ENCODE measurements at places on chromosomes 1 and 21.

- no peak for DNase-seq
Observed at GRCh38 chr1:106344494-106344893, 712.0 kb upstream of the PRMT6 start.

DNA sequence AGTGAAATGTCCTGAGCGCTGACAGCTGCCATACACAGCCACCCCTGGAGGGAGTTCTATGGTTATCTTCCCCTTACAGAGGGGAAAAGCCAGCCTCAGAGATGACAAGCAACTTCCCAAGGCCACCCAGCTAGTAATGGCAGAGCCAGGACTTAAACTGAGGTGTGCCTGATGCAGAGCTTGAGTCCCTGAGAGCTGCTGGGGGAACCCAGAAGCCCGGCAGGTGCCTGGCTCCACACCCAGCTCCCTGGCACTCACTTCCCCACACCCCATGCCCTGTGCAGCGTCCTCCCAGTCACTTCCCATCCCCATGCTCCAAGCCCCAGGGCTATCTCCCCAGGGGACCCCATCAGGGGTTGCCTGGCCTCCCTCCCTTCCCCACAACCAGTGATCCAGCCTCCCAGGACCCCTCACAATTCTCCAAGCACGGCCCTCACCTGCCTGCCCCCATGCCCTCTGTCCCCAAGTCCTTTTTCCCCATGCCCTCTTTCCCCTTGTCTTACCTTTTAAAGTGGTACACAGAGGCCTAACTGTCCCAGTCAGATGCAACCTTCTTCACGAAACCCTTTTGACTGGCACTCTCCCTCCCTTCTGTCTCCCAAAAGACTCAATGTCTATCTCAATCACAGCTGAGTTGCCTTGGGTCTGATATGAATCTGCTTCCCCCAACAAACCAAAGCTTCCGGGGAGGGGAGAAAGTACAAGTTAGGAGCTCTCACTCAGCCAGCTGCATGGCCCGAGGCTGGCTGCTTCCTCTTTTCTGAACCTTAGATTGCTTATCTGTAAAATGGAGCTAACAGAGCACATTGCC is 39.8 kb upstream of the LRP8 start:
- DNase-seq = no peak

DNA sequence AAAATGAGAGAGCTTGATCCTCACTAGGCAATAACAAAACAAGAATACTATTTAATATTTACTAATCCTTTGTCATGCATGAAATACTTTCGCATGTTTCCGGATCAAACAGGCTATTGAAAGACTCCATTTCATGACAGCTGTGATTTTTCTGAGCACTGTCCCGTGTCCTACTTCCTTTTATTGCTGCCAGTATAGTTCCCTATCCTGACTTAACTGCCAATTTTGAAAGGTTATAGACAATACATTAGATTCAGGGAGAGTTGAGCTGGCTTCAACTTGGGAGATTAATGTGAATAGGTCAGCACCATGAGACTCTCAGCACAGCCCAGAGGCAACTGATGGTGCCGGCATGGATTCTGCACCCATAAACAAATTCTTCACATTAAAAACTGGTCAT is 225.8 kb downstream of the VAV3 start:
- no peak for DNase-seq

GRCh38 chr1:47436979-47437446 is 831 bp upstream of the FOXD2 start:
- DNase-seq = no peak
